GM23338 (cell line): ENCODE measurements at places on chromosomes 3 and 15. TPM values are rescaled to one million over a fixed set of nuclear protein-coding genes. Genes with fewer than 3 reads are reported as not detected.

- no peak overlapping the region for H3K4me3 ChIP-seq
- no peaks in the 10 kb centered on the region; the same call in 1 of the 2 replicates for H3K4me1 ChIP-seq
- no peak for DNase-seq
- peaks cover 41% of the 10 kb centered on the region for H3K27me3 ChIP-seq
Measured at GRCh38 chr3:141656771-141657170, 81.3 kb upstream of the RNF7 start.

- no peaks in the 10 kb centered on the region for H3K4me1 ChIP-seq
- no peaks in the 10 kb centered on the region for H3K36me3 ChIP-seq
- no peaks in the 10 kb centered on the region for H3K27me3 ChIP-seq
- DNase-seq: no peak
Measured at GRCh38 chr3:74546426-74546825, 68.0 kb downstream of the CNTN3 start.

DNA sequence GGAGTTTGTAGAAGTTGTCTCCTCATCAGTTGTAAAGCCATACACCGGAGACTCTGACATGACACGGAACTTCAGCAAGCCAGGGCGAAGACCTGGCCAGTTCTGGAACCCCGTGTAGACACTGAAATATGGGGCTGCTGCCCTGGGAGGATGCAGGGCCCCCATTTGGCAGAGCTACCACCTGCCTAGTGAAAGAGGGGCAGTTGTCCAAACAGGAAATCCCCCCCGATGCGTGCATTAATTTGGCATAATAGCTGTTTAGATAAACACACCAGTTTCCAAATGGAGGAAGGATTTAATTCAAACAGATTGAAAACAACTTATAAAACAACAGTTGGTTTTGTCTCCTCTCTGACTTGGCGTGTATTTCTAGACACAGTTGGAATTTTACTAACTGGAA, 357.2 kb downstream of the GABRG3 start:
- H3K27me3 ChIP-seq: no peaks in the 10 kb centered on the region
- H3K27ac ChIP-seq: no peak overlapping the region
- H3K36me3 ChIP-seq: no peaks in the 10 kb centered on the region
- H3K4me3 ChIP-seq: no peak overlapping the region

GRCh38 chr15:65196637-65197336, 11.6 kb upstream of the CLPX start:
- peak; percentile 38 for DNase-seq
- no peaks in the 10 kb centered on the region for H3K4me1 ChIP-seq
- H3K4me3 ChIP-seq: no peak overlapping the region
- no peaks in the 10 kb centered on the region for H3K36me3 ChIP-seq

DNA sequence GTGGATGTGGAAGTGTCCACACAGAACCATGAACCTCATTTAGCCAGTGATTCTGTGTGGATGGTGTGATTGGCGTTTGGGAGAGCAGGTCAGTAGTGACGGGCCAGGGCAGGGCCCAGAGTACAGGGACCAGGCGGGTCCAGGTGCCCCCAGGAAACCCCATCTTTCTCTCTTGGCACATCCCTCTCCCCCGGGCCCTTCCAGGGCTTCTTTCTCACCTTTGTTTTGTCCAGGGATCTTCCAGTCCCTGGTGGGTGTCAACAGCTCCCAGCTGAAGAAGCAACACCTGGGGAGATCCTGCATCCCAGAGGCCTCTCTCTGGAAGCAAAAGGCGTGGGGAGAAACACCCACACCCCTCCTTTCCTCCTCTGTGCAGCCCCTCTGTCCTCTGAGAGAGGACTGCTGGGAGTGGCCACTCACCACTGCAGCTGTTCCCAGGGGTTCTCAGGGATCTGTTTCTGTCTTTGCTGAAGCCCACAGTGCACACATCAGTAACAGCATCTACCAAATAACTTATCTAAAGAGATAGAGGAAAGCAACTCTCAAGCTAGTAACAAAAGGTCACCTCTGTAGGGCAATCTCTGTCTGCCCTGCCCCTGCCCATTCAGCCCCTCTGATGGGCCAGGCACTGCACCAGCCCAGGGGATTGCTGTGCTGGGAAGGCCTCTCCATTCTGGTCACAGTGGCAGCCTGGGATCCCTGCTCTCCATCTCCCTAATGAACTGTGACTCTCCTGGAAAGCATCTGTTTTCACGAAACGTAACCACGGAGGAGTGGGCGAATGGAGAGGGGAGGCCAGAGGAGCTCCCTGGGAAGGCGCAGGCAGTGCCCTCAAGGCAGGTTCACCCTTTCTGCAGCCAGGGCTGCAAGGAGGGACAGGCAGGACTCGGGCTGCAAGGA, 98.3 kb upstream of the ALDH1A3 start:
- no peaks in the 10 kb centered on the region for H3K27me3 ChIP-seq
- no peak for DNase-seq
- no peak overlapping the region for H3K27ac ChIP-seq

GRCh38 chr3:74353039-74353438, 261.4 kb downstream of the CNTN3 start:
- no peaks in the 10 kb centered on the region for H3K27me3 ChIP-seq
- peak; percentile 59 for DNase-seq
- no peak overlapping the region for H3K4me3 ChIP-seq
- no peaks in the 10 kb centered on the region for H3K36me3 ChIP-seq
- H3K27ac ChIP-seq: no peak overlapping the region

DNA sequence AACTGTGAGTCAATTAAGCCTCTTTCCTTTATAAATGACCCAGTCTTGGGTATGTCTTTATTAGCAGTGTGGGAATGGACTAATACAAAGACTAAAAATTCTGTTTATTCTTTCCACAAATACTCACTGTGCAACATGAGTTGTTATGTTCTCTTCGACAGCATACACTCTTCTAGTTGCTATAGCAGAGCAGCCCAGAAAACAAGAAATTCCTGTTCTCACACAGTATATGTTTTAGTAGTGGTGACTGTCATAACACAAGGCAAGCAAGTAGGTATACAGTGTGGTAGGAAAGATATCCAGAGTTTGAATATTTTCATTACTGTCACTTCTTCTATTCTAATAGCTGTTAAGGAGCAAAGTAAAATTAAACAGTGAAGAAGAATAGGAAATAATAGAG, 453.3 kb downstream of the ROBO1 start:
- H3K27ac ChIP-seq: no peak overlapping the region
- no peak for DNase-seq
- no peaks in the 10 kb centered on the region for H3K36me3 ChIP-seq
- H3K27me3 ChIP-seq: no peaks in the 10 kb centered on the region
- H3K4me1 ChIP-seq: no peaks in the 10 kb centered on the region
- H3K4me3 ChIP-seq: no peak overlapping the region

- DNase-seq: no peak
- H3K27ac ChIP-seq: no peak overlapping the region
- no peaks in the 10 kb centered on the region for H3K4me1 ChIP-seq
- H3K36me3 ChIP-seq: no peaks in the 10 kb centered on the region
Measured at GRCh38 chr15:59828263-59828662, 139.1 kb upstream of the BNIP2 start.

The FHIT gene
- 3.0 and 9.1 TPM in 2 replicates for total RNA-seq

The EDEM1 gene
- 10.4 and 36.7 TPM in 2 replicates for total RNA-seq

The CHST13 gene
- total RNA-seq: 8.4 TPM in 2 replicates

The CADM2 gene
- 13.3 and 16.4 TPM in 2 replicates for total RNA-seq
